Activated CD8-positive, alpha-beta T cell treated with anti-CD3 and anti-CD28 coated beads, Interleukin-2, amount 10 ng/mL, durations not matched to agents 7 days and 5 days (primary cell): ENCODE measurements at places on chromosomes 1 and 21.

DNA sequence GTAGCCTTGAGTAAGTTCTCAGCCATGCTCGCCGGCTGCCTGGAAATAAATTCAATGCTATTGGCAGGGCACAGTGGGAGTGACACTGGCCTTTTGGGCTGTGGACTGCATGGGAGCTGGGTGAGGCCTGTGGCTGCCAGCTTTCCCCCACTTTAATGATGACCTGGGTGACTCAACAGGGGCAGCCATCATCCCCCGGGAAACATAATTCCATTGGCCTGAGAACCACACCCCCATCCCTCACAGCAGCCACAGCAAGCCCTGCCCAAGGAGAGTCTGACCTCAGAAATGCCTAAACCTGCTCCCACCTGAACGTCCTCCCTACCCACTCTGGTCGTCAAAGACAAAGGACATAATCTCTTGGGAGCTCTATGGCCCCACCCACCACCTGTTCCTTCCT, 384.0 kb downstream of the LTN1 start:
- no peak overlapping the region for H3K4me3 ChIP-seq
- no peaks in the 10 kb centered on the region for H3K27me3 ChIP-seq
- peaks cover 29% of the 10 kb centered on the region for H3K36me3 ChIP-seq
- H3K27ac ChIP-seq: no peak overlapping the region

DNA sequence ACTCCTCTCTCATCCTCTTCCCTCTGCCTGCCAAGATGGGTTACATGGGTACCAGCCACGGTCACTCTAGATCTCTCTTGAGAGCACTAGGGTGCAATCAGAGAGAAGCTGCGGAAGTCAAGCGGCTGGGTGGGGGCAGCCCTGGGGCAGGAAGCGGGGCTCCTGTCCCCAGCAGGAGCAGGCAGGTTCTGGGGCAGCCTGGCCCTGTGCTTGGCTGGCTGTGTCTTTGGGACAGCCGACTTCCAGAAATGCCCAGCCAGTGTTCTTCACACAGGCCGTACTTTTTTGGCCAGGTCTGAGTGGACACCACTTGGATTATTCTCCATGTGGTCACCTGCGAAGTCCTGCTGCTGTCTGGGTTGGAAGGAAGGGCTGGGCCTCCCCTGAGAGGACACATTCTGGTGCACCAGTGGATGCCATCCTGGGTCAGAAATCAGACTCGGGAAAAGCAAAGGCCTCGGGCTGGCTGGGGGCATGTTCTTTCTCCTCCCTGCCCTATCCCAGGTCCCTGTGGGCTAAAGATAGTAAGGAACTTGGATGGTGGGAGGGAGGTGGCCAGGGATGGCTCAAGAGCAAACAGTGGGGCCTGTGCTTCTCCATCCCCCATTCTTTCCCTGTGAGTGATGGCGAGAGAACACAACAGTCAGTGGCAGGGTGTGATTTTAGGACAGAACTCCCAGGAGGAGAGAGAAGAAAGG, 93.7 kb downstream of the ITPKB start:
- H3K4me3 ChIP-seq: no peak overlapping the region
- peaks cover 57% of the 10 kb centered on the region for H3K4me1 ChIP-seq

DNA sequence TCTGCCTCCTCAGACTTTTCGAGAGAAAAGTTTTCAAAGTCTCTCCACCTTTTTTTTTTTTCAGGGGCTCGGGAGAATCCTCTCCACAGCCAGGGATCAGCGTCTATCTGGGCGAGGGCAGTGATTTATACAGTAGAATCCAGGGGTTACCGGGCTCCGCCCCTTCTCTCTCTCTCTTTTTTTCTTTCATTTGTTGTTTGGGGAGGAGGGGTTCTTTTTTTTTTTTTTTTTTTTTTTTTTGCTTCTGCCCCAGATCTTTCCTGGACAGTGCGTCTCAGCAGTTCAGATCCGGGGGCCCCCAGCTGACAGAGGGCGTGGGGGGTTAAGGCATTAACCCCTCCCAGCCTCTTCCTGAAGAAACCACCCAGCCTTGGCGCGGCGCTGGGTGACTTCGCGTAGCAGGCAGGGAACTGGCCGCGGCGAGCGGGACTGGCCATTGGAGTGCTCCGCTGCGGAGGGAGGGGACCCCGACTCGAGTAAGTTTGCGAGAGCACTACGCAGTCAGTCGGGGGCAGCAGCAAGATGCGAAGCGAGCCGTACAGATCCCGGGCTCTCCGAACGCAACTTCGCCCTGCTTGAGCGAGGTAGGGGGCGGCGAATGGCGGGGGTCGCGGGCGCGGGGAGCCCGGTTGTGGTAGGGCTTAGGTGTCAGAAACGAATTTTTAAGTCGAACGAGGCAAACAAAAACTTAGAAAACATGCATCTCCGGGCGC, at the start of gene S1PR1:
Gene S1PR1, plus strand, starts transcription at position 504 of the 713 bp plus-strand sequence. CDS start 1,966 bp downstream, outside the sequence.
- no peaks in the 10 kb centered on the region for H3K27me3 ChIP-seq
- H3K36me3 ChIP-seq: peaks cover 55% of the 10 kb centered on the region
- peak within 1 kb of the TSS; percentile 98 for H3K4me3 ChIP-seq
- DNase-seq: peak; percentile 79
- peaks cover 62% of the 10 kb centered on the region for H3K4me1 ChIP-seq

DNA sequence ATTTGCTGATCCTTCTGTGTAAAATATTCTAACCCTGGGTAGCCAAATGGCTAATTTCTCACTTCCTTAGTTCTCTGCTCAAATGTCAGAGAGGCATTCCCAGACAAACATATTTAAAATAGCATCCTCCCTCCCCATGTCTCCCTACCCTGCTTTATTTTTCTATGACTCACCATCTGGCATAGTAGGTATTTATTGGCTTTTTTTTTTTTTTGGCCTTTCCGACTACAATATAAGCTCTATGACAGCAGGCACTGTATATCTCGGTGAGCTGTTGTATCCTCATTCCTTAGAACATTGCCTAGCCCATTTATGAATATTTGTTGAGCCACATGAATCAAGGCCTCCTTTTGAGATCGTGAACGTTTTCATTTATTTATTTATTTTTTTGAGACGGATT, 1.5 kb upstream of the NEK7 start:
- no peak for DNase-seq
- peaks cover 7% of the 10 kb centered on the region for H3K36me3 ChIP-seq
- H3K4me3 ChIP-seq: no peak overlapping the region
- H3K4me1 ChIP-seq: peaks cover 18% of the 10 kb centered on the region
- H3K27me3 ChIP-seq: no peaks in the 10 kb centered on the region

DNA sequence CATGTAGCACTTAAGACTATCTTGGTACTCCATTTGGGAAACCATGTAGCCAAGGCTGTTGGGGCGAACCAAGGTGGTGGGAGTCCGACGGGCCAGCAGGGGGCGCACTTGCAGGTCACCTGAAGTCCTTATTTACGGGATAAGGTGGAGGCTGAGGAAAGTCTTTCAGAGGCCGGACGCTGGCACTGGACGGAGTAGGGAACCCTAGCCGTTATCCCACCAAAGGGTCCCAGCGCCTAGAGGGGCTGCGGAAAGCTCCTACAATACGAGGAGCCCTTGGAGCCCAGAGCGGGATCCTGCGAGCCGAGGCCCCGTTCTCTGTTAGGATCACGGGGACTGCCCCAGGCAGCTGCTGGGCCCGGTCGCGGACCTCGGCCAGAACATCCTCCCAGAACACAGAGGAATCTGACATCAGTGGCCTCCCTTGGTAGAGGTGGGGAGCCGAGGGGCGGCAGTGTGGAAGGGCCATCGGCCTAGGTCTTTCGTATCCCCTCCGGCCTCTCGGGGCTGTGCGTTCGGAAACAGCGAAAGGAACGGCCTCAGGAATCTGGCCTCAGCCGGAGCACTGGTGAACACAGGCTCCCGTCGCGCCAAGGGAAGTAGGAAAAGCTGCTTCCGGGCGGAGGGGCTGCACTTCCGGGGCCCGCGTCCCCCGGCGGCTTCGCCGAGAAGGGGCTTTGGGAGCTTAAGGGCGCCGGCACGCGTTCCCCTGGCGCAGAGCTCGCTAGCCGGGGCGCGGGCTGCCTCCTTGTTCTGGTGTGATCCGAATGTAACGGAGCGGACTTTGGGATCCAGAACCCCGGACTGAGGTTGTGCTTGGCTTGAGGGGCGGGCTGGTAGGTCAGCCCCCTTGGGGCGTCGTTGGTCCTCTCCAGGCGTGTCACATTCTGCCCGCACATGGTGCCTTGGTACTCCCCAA, 29.9 kb upstream of the RPTN start:
- peaks cover 13% of the 10 kb centered on the region for H3K27me3 ChIP-seq
- peak; percentile 80 for DNase-seq
- H3K4me3 ChIP-seq: peak overlapping the region; percentile 66
- no peak overlapping the region for H3K27ac ChIP-seq
